ENCODE measurements at places on chromosomes 1 and 21.

DNA sequence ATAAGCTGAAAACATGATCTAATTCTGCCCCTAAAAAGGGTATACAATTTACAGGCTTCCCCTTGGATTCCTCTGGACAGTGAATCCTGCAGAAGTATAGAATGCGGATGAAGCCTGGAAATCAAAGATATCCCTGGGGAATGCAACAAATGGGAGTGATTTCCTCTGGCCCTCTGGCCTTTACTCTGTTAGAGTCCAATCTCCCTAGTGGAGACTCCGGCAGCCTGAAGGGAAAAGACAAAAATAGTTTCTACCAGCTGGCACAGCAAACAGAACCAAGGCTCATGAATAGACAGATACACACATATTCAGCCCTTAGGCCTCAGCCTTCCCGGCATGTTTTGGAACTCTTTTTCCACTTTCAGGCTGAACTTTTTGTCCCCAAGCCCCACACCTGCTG is 3.9 kb upstream of the LRRC52 start:
- no peak for DNase-seq

GRCh38 chr21:36663033-36663855 is 35.7 kb upstream of the SIM2 start:
- DNase-seq = no peak

GRCh38 chr1:78825561-78825960 is 175.9 kb downstream of the IFI44 start:
- DNase-seq = no peak

DNA sequence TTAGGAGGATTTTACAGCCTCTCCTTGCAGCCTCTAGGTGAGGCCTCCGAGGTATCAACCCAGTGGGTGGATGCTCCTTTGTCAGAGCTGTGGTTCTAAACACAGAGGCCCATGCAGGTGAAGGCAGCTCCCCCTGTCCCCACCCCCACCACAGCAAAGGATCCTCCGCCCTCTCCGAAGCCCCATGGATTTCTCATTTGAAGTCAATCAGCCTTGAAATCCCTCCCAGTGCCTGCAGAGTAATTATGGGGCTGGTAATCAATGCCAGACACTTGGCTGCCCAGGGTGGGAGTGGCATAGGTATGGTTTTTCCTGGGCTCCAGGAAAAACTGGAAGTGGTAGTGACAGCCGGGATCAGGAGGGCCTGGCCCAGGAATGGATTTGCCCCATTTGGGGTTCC is 119.5 kb upstream of the CSF3R start:
- peak; percentile 73 for DNase-seq

DNA sequence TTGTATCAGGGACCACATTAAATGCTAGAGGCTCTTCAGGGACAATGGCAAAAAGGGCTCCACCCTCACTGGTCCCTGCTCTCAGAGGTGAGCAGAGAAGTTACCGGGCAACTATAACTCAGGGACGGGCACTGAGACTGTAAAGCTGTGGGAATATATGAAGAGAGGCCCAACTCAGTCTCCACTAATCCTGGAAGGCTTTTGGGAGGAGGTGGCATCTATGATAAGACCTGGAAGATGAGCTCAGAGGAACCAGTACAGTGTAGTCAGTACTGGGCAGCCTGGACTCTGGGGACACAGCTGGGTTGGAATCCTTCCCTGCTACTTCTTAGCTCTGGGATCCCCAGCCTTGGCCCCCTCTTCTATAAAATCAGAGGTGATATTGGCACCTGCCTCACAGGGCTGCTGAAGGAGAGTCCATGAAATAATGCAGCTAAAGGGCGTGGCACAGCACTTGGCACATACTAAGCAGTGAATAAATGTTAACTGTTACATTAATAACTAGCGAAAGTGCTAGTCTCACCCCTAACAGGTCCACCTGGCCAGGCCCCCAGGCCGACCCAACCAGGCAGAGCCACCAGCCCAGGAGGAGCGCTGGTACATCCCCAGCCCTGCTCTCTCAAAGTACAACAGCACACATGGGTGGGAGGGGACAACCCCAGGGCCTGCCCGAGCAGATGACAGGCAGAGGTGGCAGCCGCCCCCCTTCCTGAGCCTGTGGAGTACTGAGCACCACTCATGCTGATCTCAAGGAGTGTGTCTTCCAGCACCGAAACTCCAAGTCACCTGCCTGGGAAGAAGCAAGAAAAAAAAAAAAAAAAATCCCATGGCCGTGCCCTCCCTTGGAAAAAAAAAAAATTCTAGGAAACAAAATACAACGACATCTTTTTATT is 62.7 kb downstream of the CASZ1 start:
- no peak for DNase-seq

- DNase-seq = no peak
Measured at GRCh38 chr1:44212355-44213221, 683 bp upstream of the DMAP1 start.

- DNase-seq = no peak
Measured at GRCh38 chr1:84611796-84612195, 37.6 kb upstream of the CTBS start.
